ENCODE measurements at places on chromosomes 6 and 20.

DNA sequence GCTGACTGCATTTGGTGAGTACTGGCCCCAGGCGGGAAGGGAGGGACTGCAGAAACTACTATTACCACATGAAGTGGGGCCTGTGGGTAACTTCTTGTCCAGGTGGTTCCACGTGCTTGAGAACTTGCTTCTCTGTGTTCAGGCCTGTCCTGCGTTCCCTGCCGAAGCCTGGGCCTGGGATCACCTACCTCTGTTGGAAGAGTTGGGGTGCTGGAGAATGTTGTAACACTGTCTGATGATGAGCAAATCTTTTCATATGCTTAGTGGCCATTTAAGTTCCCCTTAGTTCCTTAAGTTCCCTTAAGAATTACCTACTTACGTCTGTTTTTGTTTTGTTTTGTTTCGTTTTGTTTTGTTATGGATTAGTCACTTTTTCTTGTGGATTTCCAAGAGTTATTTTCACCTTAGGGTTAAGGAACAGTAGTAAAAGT lies 154.4 kb downstream of the DTNBP1 start:
- DNase-seq: no peak

- DNase-seq: no peak
These were observed 98.6 kb upstream of the NEDD9 start for GRCh38 chr6:11331111-11331510.

DNA sequence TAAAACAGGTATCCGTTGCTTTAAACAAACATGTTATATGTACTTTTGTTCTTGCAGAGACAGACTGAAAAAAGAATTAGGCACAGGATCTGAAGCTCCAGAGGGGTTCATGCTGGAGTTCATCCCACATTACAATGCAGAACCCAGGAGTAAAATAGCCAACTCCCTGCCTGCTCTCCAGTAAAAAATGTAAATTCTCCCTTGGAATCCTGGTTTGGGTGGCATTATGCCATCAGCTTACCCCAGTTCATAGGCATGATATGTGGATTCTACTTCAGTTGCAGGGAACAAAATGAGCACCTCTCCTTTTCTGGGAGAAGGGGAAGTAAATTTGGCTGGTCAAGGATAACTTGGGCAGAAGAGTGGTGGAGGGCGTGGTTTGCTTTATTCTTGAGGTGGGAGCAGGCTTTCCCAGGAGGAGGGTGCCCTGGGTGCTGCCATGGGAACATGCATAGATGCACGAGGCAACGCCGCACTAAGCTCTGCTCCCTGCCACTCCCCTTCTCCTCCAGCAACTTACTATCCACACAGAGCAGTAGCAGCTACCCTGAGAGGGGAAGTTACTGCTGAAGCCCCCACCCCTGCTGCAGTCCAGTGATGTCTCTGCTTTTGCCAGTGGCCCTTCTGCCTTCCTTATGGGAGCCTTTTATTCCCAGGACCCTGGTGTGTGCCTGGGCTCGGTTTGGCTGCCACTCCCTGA lies 71.6 kb upstream of the GLP1R start:
- no peak for DNase-seq

DNA sequence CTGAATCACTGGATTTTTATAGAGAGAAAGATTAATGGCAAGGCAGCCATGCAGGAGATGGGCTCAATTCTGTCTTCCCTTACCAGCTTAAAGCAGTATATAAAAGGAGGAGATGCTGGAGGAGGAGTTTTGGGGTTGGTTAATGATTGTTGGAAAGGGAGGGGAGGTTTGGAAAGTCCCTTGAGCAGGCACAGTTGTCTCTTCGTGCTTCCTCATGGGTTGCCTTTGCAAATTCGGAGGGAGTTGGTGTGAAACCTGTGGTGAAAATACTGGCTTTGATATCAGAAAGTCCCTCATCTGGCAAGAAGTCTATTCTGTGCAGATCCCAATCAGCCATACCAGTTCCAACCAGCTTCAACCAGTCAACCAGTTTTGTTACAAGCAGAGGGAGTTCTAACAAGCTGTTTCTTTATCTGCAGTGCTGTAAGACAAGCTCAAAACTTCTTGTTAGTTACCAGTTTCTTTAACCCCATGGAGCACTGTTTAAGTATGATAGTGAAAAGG lies 107.0 kb downstream of the HIVEP1 start:
- DNase-seq: no peak

- DNase-seq: no peak
These were observed 91.9 kb upstream of the SIRPA start for GRCh38 chr20:1803061-1803931.

DNA sequence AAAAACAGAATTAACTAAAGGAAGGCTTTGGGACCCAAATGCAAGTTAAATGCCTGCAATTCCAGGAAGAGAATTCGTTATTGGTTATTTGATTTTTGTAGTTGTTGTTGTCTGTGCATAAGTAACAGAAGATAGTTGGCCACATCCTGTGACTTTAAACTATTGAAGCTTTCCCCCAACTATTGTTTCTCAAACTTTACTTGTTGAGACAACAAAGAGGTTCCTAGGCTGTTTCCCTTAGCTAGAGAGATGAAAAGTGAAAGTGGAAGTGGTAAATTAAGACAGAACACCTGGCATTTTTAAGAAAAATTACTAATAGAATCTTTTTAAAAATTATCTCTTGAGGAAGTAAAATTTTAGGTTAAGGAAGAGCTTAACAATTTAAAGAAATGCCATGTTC lies 525.2 kb downstream of the PKHD1 start:
- DNase-seq: no peak

DNA sequence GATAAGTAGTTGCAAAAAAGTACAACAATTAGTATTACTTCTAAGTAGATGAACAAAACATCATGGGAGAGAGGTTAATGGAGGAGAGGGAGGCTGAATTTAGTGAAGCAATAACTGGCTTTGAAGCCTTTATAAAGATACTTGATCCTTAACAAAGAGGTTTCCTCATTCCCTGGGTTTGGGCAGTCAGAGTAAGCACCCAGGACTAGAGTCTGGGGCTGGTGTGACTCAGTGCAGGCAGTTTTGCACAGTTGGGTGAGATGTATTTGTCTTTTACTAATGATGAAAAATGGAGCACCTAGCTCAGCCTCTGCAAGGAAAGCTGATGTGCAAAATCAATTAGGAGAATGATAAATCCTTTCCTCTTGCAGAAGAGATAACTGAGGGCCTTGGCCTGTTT lies 11.8 kb upstream of the OPN5 start:
- DNase-seq: no peak

DNA sequence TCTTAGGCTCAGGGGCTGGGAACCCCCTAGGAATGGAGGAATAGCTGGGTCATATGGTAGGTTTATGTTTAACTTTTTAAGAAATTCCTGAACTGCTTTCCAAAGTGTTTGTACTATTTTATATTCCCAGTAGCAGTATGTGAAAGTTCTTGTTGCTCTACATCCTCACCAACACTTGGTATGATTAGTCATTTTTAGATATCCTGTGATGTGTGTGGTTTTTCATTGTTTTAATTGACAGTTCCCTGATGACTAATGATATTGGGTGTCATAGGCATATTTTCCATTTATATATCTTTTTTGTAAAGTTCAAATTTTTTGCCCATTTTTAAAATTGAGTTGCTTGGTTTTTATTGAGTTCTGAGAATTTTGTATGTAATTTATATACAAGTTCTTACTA lies 72.3 kb downstream of the SLC16A10 start:
- DNase-seq: no peak

- no peak for DNase-seq
These were observed 70.1 kb downstream of the RNF144B start for GRCh38 chr6:18457065-18457737.

GRCh38 chr20:24823989-24824693 lies 124.9 kb upstream of the CST7 start:
- DNase-seq: no peak

GRCh38 chr6:118667988-118668387 lies 16.6 kb upstream of the CEP85L start:
- peak; percentile 13 for DNase-seq

DNA sequence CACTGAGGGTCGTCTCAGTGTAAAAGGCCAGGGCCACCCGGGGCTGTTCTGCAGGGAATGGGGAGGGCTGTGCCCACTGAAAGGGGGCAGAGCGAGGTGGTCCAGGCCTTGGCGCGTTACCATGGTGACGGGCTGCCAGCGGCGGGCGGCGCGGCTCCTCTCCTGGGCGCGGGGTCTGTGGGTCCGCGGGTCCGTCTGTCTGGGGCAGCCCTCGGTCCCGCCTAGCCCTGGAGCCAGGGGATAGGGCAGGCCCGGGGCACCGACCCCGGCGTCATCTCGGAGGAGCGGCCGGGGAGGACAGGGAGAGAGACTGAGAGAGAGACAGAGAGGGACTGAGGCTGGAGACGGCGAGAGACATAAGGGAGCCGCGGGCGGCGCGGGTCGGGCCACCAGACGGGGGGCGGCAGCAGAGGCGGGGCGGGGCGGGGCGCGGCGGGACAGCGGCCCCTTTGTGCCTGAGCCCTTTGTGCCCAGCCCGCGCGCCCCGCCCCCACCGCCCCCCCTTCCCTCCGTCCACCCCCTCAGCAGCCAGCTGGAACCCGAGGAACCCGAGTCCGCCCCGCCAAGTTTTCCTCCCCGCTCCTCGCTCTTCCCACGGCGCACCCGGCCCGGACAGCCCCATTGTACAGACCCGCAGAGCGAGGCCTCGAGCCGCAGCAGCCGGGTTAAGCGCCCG lies at the start of gene KIAA1755:
Gene KIAA1755 (minus strand): TSS at position 358 of the 676 bp plus-strand sequence. CDS start 235 bp downstream, at position 123.
- DNase-seq: no peak

DNA sequence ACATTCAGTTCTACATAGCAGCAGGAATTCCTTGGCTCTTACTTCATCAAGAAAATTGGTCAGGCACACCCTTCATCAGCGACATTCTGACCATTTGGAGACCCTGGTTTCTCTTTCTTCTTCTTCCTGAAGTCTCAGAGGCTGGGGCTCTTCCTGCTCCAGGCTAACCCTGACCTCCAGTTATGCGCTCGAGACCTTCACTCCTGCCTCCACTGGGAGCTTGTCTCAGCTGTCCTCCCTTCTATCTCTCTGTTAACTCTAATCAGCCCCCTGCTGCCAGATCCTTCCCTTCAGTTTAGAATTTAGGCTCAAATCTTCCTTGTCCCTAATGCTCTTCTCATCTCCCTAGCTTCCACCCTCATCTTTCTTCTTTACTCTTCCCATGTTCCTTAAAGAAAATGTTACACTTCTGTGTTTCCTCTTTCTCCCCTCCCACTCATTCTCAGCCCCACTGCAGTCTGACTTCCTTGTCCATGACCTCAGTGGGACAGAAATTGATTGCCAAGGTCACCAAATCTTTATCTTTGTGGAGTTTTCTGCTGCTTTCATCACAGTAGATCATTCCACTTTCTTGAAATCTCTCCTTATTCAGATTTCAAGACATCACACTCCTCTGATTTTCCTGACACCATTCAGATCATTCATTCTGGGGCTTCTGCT lies 8.4 kb upstream of the HLA-DOA start:
- DNase-seq: no peak

DNA sequence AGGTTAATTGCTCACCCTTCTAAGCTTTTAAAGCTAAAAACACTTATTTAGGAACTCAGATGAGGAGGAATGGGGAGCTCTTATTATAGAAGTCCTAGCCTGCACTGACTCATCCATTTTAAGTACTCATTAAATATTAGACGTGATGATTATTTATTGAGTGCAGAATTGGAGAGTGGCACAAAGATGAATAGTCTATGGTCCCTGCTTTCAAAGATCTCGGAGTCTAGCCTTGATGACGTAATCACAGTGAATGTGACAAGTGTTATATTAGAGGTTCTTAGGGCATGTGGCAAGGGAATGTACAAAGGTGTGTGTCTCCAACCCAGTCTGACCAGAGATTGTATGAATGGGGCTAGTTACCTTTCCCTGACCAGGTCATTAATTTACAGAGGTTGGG lies 68.7 kb upstream of the CD83 start:
- DNase-seq: no peak

GRCh38 chr6:15352845-15353244 lies 107.0 kb downstream of the JARID2 start:
- DNase-seq: peak; percentile 59

DNA sequence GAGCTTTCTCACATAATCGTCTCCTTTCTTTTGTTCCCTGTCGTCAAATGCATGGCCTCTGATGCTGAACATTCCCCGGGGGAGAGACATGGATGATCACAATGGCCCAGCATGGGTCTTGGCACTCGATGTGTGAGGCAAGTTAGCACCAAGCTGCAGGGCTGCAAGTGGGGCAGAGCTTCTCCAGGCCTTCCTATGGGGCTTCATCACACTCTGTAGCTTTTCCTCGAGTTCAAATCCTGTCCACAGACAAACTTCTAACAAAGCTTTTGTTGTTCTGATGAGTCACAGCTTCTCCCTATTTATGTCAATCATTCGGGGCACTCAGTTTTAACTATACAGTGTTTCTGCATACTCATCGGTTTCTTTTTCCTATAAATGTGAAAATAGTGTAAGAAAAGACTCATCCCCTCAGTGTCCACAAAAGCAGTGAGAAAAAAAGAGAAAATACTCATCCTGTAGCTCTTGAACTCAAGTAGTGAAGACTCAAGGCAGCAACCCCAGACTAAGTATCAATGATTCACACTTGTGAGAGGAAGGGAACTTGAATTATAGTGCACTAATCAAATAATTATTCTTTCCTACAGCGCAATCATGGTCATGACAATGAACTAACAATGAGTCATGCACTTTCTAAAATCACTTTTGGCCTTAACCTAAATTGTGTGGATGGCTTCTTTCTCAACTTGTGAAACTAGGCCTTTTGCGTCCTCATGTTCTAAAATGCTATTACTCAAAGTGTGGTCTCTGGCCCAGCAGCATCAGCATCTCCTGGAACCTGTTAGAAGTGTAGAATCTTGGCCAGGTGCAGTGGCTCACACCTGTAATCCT lies 68.4 kb upstream of the NOX3 start:
- peak; percentile 49 for DNase-seq

DNA sequence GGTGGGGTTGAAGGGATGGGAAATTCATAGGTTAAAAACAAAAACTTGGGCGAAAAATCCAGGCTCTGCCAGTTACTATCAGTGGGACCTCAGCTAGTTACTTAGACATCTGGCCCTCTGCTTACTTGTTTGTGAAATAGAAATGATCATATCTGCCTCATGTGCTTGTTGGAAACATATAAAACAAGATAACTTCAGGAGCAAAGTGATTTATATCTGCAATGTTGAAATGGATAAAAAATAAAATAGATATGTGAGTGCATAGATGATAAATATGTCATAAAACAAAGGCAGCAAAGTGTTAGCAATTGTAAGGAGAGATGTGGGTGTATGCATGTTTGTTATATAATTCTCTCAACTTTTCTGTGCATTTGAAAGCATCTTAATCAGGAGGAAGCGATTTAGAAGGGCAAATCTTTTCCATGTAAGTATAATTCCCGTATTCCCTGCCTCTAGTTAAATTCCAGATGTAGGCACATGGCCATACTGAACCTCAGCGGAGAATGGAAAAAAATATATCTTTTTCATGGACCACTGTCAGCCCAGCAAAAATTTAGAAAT lies 579.0 kb upstream of the FLRT3 start:
- DNase-seq: no peak

DNA sequence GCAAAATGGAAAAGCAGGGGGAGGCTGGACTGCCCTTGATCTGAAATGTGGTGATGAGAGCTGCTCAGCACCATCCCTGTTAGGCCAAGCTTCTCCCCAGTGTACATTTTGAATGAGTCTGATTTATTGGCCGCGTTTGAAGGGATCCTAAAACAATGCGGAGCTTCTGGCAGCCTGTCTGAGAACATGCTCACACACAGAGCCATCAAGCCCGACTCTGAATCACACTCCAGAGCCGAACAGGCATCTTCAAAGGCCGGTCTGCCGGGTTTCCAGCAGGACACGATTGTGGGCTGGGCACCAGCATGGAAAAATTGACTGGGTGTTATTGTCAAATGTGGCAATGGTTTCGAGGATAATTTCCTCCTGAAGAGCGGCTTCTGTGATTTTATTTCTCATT lies 235.9 kb downstream of the TFAP2C start:
- DNase-seq: no peak

All from LHCN-M2 (cell line).